ENCODE measurements at places on chromosomes 4 and X. TPM values are rescaled to one million over a fixed set of nuclear protein-coding genes. Genes with fewer than 3 reads are reported as not detected.

DNA sequence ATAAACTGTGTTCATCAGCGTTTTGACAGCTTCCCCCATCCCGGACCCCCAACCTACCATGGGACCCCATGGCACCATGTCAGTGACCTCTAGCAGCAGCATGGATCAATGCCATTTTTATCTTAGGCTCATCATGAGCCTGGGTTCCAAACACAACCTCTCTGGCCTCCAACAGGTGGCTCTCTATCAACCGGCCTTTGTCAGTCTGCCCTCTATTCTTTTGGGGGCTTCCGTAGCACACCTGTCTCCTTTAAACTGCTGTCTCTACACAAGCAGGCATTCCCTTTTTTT is 721 bp upstream of the TMEM150C start:
- ATAC-seq = no peak

The MAGEA9B gene
- not detected for total RNA-seq

The POU3F4 gene
- total RNA-seq = not detected

- peak; percentile 95 for ATAC-seq
These were observed 102.3 kb downstream of the WWC2 start for GRCh38 chr4:183201331-183201730.

GRCh38 chr4:168879188-168879587 is 130.9 kb downstream of the CBR4 start:
- no peak for ATAC-seq

The IL13RA2 gene
- 0.16 TPM for total RNA-seq

DNA sequence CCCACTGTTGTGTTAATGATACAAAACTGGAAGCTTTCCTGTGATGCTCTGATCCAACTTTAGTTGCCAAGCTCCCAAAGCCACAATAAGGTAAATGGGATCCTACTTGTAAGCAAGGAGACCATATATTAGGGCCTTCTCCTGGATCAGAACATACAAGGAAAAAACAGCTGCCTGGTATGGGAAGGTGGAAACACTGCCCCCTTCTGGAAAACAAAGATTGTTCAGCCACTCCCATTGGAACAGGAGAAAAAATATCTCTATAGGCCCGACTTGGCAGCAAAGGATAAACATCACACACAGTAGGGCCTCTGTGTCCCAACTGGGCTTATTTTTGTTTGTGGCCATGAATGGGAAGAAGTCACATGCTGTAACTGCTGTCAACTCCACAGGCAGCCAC is 166.5 kb downstream of the TBX22 start:
- ATAC-seq = no peak

The MAGEA2 gene
- total RNA-seq = not detected

- ATAC-seq = no peak
These were observed 24.5 kb upstream of the CPLX1 start for GRCh38 chr4:850323-850945.

The SMIM31 gene
- total RNA-seq = not detected

- no peak for ATAC-seq
These were observed 574.0 kb upstream of the GALNTL6 start for GRCh38 chr4:171239196-171239595.

The ZNF711 gene
- total RNA-seq = 1.6 TPM

The CPE gene
- 15.4 TPM for total RNA-seq

DNA sequence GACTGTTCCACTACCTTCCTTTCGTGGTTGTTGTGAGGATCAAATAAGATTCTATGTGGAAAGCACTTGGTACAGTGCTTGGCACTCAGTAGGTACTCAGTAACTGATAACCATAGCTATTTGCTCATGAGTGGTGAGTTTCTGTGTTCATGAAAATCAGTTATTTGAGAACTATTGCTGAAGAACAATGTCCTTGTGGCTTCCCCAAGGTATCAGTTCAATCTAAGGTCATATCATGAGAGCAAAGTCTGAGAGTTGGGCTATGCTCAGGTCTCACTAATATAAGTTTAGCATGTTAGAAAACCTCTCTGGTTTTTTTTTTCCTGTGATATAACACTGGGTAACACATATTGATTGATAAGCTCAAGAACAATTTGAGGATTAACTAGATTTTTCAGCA is 147.8 kb downstream of the GRIA3 start:
- no peak for ATAC-seq

The IL21 gene
- not detected for total RNA-seq

DNA sequence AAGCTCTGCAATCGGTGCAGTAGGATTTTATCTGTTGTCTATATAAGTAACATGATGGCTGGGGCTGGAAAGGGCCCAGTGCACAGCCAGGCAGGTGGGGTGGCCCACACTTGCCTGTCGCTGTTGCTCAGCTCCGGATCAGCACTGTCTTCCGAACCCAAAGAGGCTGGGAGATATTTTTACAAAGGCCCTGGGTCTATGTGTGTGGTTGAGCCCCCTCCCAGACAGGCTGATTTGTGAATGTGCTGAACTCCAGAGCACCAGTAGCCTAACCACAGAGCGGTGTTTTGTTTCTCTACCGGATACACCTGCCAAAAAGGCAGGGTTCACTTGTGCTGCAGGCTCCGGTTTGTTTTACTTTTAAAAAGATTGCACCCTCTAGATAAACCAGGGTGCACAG is 33.5 kb upstream of the CHRNA9 start:
- peak; percentile 75 for ATAC-seq

The MAGEB17 gene
- total RNA-seq = not detected

GRCh38 chr4:95158626-95159025 is 390.1 kb downstream of the UNC5C start:
- ATAC-seq = no peak

The ARX gene
- total RNA-seq = not detected

The SPANXD gene
- not detected for total RNA-seq

DNA sequence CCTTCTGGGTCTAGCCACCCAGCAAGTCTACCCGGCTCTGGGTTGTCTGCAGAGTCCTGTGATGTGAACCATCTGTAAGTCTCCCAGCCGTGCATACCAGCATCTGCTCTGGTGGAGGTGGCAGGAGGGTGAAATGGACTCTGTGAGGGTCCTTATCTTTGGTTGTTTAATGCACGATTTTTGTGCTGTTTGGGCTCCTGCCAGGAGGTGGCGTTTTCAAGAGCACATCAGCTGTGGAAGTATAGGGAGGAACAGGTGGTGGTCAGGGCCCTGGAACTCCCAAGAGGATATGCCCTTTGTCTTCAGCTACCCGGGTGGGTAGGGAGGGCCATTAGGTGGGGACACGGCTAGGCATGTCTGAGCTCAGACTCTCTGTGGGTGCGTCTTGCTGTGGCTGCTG is 66.5 kb upstream of the ZFP42 start:
- ATAC-seq = no peak

The EIF2S3 gene
- 142 TPM for total RNA-seq

DNA sequence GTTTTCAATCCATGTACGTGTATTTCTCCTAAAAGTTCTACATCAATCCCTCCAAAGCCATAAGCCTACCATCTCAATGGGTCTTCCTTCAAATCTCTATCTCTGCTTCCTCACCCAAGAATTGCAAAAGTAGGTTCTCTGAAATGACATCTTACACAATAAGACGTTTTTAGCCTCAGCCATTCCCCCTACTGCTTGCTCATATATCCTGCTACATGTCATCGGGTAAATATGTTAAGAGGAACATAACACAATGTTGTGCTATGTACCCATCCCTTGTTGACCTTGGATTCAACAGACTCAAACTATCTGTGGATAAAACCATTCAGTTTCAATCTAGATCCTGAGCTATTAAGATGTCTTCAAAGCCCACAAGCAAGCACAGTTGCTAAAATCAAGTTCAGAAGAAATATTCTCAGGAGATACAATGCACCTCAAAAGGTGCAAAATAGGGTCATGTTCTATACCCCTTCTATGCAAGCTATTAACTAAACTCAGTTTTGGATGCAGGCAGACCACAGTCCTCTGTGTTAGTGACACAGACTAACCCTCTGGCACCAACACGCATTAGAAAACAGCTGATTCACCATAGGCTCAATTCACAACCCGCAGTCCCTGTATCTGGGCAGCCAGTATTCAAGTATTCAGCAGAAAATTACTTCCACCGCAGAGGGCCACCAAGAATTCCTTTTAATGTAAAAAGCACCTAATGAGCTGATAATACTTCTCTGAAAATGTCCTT is 56.8 kb downstream of the CD99L2 start:
- no peak for ATAC-seq

- ATAC-seq = peak; percentile 19
These were observed 99.2 kb downstream of the SORCS2 start for GRCh38 chr4:7291372-7292114.

GRCh38 chr4:123573866-123574508 is 177.4 kb downstream of the SPRY1 start:
- no peak for ATAC-seq
